Fibroblast of skin of left biceps (primary cell): ENCODE measurements at places on chromosomes 6 and 20.

GRCh38 chr6:43943781-43944250, 173.8 kb downstream of the VEGFA start:
- no peak for DNase-seq

DNA sequence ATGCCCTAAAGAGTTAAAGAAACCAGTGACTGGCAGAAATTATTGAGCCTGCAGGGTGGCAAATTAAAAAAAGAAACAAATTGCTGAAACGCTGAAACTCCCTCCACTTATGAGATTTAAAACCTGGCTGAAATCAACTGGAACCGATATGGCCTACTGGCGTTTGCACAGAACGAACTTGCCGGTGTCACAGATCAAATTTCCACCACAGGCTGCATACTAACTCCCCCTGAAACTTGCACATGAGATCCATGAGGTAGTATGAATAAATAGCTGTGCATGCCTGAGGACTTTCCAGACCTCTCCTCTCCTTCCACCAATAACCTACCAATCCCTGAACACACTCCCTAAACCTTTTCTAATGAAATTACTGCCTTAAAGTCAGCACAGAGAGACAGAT, 150.4 kb downstream of the RNGTT start:
- no peak for DNase-seq

DNA sequence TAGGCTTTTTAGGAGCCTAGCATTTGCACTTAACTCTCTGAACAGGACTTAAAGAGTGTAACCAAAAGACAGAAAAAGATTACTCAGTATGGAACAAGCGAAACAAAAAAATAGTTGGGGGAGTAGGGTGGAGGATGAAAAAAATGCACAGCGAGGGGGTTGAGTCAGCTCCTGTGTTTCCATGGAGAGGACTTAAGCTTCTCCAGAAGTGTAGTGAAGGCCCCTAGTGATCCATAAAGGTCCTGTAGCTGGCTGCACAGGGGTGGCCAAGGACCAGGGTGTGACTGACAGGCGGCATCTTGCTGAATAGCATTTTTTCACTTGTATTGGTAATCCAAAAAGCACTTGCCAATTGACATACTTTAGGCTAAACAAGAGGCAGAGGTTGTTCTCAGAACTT, 533.9 kb downstream of the RFPL4B start:
- peak; percentile 51 for DNase-seq

DNA sequence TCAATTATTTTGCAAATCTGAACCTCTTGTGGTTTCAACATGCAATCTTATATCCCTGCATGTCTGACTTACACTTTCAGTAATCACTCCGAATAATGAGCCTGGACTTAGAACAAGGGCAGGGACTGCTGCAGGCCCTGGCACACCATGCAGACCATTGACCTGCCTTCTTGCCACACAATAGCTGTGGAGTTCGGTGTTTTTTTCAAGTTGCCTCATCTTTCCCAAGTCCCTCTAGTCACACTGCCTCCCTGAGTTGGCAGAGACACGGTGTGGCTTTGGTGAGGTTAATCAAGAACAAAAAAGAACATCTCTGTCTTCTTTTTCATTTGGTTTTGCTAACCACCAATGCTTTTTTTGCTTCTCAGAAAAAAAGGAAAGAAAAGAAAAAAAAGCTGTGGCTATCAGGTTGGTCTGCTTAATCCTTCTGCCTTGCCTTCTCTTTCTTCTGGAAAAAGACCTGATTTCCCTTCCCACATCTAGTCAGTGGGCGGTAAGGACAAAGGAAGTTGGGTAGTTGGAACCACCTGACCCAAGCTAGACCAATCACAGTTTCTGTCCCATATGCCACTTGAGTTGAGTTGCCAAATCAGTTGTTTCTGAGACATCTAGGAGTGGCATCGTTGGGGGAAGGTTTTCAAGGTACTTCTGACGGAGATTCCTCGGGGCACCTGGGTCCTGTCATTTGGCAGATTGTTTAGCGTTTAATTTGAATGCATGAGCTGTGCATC, 55.9 kb upstream of the TASP1 start:
- DNase-seq: no peak

GRCh38 chr20:61991476-61991875, 74.2 kb downstream of the TAF4 start:
- DNase-seq: no peak

DNA sequence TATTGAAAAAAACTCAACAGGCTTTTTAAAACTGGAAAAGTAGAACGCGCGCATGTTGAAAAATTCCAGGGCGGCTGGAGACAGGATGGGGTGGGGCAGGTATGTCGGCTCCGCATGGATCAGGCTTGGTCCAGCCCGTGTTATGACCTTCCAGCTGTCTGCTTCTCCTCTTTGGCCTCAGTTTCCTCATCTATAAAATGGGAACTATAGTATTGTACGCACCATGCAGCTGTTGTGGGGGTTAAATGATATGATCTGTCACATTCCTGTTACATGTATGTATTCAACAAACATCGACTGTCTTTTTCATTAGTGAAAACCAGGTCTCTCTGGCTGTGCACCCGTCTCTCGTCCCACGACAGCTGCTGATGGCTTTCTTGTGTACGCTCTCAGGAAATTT, 18.8 kb downstream of the PHACTR3 start:
- DNase-seq: no peak

- DNase-seq: no peak
Measured at GRCh38 chr6:108002365-108003221, 44.6 kb upstream of the SEC63 start.

DNA sequence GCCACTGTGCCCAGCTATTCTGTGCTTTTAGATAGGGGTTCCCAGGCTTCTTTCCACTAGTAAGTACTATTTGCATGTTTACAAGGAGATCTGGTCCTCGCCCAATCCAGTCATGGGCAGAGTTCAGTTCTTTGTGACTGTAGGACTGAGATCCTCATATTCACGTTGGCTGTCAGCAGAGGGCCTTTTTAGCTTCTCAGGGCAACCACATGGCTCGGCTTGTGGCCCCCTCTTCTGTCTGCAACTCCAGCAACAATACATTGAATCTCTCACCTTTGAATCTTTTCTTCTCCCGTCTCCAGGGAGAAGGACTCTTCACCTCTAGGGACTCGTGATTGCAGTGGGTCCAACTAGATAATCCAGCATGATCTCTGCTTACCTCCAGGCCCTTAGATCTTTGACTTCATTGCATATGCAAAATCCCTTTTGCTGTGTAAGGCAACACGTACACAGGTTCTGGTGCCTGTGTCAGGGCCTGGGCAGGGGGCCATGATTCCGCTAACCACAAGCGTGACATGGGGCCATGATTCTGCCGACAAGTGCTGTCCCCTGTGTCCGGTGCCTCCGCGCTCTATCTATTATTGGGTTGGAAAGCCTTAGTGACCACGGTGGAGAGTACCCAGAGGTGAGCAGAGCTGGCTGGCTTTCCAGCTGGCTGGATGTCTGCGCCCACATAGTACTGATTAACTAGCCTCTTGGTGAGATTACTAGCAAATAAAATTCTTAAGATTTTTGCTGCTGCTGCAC, 5.1 kb downstream of the CCR6 start:
- no peak for DNase-seq

GRCh38 chr6:164098857-164099267, 684.3 kb downstream of the QKI start:
- no peak for DNase-seq

- no peak for DNase-seq
Measured at GRCh38 chr20:21259346-21259745, 43.8 kb upstream of the XRN2 start.

GRCh38 chr20:23658989-23659609, 21.3 kb upstream of the CST3 start:
- DNase-seq: no peak

DNA sequence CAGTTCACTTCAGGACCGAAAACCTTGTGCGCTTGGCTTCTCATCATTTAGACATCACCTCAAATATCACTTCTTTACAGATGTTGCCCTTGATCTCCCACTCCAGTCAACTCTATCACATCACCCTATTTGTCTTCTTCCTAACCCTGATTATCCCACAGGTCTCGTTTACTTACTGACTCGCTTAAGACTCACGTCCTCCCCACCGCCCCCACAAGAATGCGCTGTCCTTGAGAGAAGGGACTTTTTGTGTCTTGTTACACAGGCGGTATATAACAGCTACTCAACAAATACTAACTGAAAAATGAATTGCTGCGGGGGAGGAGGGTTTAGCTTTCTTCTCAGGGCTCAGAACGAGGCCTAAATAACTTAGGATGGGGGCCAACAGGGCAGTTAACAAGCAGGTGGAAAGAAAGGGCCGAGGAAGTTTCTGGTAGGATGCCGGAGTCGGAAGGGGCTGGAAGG, 527 bp downstream of the TOMM34 start:
- DNase-seq: no peak

GRCh38 chr6:32224696-32225095, 829 bp upstream of the NOTCH4 start:
- DNase-seq: no peak

DNA sequence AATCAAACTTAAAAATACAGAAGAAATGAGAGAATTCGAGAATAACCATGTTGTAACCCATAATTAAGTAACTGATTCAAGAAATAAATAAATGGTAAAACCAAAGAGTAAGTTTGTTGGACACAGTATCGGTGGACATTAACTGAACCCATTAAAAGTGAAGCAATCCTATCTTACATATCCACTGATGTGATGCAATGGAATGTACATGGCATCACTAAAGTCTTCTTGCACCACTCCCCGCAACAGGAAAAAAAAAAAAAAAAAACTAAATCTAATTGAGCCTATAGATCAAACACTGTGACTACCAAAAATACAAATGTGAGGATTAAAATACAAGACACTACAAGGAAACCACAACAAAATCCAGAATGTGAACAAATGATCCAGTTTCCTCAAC, 7.9 kb downstream of the SNX14 start:
- DNase-seq: no peak
